ENCODE measurements at places on chromosomes 7 and 10.
A peak's percentile ranks its signal among the peaks of the same experiment; 100 is the strongest.

DNA sequence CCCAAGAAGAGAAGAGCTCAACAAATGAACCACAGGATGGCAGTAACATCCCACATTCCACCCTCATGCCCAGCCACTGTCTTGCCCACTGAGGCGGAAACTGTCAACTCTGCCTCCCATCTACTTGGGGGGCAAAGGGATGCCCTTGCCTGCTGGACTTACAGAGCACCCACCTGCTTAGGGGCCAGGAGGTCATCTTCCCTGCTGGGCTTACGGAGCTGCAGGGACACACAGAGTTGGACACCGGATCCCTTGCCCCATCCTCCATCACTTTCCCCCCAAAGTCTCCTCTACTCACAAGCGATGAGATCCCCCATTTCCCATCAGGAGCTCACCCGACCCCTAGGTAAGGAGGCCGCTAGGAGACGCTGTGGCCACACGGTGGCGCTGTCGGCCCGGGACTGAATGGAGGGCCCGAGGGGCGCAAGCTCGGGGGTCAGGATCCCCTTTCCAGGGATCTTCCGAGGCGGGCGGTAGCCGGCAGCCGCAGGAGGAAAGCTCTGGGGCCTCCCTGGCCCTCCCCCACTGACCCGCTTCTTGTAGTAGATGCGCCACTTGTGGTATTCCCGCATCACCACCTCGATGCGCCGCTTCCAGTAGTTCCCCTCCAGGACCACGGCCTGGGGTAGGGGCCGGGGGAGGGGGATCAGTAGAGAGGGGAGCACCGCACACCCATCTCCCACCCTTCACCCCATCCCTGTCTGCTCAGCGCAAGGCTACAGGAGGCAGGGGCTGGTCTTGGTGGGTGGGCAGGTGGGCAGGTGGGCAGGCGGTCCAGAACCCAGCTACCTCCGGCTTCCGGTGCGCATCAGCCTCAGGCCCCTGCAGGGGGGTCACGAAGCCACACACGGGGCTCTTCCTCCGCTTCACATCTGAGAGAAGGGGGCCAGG, 17.3 kb downstream of the MLXIPL start:
- no peak for DNase-seq

GRCh38 chr7:47293884-47294555, 287.9 kb downstream of the TNS3 start:
- DNase-seq, result no peak

- DNase-seq, result no peak
These were observed 16.2 kb downstream of the PFKFB3 start for GRCh38 chr10:6218692-6219493.

GRCh38 chr10:28248092-28248491, 54.8 kb downstream of the MPP7 start:
- no peak for DNase-seq

GRCh38 chr7:126803060-126803665, 449.6 kb downstream of the GRM8 start:
- DNase-seq, result peak; percentile 46

DNA sequence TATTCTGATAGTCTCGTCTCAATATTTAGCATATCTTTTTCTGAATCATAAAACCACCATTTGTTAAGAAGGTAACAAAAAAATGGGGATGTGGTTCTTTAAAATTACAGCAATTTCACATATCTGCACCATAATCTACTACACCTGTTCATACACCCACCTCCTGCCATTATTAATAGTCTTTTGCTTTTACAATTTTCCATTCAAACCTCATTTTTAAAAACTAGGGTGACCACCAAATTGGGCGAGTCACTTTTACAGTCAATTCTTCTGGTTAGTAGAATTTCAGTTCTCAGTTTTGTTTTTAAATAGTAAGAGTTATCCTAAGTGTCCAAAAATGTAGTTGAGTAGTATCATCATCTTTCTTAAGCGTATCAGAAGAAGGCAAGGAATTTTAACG, 48.4 kb upstream of the GSAP start:
- DNase-seq, result no peak
